ENCODE measurements at places on chromosomes 1 and 21.

- DNase-seq, result peak; percentile 49
Measured at GRCh38 chr1:165717918-165718515, 19.7 kb upstream of the ALDH9A1 start.

DNA sequence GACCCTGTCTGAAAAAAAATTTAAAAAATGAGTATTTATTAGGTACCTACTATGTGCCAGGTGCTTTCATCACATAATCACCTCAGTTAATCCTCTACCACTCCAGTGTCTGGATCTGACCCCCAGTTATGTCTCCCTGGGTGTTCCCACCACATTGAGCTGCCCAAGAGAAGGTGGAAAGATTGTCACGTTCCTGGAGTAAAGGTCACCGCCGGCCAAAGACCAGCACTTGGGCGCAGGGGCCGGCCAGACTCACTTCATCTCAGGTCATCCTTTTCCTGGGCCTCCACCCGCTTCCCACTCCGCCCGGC is 714 bp downstream of the PYCR2 start:
- no peak for DNase-seq

- DNase-seq, result no peak
Measured at GRCh38 chr1:41599912-41600311, 115.4 kb upstream of the EDN2 start.

GRCh38 chr1:41728403-41729202 is 190.1 kb downstream of the HIVEP3 start:
- no peak for DNase-seq

DNA sequence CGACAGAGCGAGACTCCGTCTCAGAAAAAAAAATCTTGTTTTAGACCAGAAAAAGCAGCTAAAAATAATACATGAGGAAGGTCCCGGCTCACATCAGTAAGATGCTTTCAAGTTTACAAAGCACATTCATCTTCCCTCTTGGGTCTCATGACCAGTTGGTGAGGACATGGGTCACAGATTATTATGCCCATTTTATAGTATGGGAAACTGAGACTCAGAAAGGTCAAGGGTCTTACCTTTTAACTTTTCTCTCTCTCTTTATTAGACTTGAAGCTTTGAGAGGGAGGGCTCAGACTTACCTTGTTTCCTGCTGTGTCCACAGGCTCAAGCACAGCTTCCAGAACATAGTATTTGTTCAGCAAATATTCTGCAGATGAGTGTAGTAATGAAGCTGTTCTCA is 13.2 kb upstream of the RCC2 start:
- no peak for DNase-seq

DNA sequence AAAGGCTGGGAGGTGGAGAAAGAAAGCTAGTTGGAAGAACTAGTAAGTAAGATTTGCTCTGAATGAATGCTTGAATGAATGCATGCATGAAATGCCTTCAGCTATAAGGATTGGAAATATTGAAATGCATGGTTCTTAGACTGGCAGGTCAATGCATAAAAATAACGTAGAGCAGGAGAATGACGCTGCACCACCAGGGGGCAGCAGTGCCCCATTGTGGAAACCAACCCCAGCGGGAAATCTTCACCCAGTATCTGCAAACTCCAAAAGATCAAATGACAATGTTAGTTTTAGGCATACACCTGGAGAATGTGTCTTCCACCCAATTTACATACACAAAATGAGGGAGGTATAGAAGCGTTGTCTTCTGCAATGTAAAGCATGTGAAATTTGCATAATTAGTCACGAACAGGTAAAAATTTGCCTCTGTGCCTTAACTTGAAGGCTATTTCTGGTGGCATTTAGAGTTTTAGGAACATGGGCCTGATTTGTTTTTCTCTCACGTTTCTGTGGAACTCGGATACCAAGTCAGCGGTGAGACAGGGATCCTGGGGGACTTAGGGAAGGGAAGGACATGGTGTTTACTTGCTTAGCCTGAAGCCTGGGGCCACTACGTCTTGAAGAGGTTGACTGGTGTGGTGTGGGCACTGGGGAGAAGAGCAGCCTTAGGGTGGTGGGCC is 78.6 kb downstream of the HHAT start:
- DNase-seq, result peak; percentile 87

GRCh38 chr1:171472183-171472647 is 13.1 kb upstream of the PRRC2C start:
- no peak for DNase-seq

- no peak for DNase-seq
Measured at GRCh38 chr1:231118704-231119453, 43.0 kb upstream of the TRIM67 start.

GRCh38 chr1:101276818-101277217 is 40.0 kb downstream of the S1PR1 start:
- DNase-seq, result no peak

DNA sequence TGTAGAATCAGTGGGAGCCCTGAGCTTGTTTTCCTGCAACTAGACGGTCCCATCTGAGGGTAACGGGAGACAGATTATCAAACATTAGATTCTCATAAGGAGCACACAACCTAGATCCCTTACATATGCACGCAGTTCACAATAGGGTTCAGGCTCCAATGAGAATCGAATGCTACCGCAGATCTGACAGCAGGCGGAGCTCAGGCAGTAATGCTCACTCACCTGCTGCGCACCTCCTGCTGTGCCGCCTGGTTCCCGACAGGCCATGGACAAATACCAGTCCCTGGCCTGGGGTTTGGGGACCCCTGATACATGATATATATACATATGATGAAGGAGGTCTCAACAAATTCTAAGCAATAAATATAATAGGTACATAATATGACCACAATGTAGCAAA is 19.7 kb upstream of the SMIM12 start:
- DNase-seq, result no peak

GRCh38 chr1:95122151-95122697 is 5.1 kb downstream of the TLCD4 start:
- no peak for DNase-seq

DNA sequence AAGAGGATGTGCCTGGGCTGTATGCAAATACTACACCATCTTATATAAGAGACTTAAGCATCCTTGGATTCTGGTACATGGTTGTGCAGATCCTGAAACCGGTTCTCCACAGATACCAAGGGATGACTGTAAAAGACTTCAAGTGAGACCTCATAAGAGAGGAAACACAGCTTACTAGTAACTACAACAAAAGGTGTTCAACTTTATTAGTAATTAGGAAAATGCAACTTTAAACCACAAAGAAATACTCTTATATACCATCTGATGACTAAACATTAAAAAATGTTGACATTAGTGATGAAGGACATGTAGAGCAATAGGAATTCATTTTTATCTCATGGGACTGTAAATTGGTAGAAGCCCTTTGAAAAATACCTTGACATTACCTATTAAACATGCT is 102.7 kb downstream of the RASAL2 start:
- DNase-seq, result no peak

DNA sequence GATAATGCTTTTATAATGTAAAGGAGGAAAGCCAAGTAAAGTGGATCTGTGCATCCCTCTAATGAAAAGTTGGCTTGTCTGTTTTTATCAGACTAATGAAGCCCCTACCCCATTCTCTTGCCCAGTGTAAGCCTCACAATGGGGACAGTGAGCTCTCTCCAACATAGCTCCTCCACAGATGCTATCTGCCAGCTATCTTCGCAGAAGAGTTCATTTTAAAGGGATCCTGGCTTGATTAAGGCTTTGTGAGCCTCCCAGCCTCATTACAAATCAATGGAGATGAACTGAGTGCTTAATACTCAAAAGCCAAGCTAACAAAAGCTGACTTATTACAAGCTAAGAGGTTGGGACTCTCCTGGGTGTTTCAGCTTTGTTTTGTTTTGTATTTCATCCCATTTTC is 514.7 kb downstream of the NUF2 start:
- DNase-seq, result no peak

GRCh38 chr1:67759066-67759465 is 74.1 kb downstream of the GADD45A start:
- no peak for DNase-seq

GRCh38 chr1:190475421-190476141 is 2.1 kb downstream of the BRINP3 start:
- no peak for DNase-seq

- DNase-seq, result no peak
Measured at GRCh38 chr1:86356247-86356646, 39.9 kb downstream of the ODF2L start.

- no peak for DNase-seq
Measured at GRCh38 chr1:167631386-167631935, 1.4 kb downstream of the RCSD1 start.

DNA sequence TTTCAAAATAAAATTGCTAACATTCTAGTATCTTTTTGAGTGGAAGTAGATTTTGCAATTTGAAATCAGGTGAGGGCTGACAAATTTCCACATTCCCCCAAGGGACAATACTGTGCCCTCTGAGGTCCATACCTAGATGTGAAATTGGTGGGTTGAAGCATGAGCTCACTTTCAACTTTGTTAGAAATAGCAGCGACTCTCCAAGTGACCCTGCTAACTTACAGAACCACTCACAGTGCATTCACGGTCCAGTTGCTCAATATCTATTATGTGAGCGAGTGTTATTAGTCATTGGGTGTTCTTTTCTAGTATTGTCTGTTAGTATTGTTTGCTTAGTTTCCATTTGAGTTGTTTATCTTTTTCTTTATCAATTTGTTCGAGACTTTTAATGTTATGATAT is 53.6 kb upstream of the ASB17 start:
- DNase-seq, result no peak

- no peak for DNase-seq
Measured at GRCh38 chr1:44894591-44894990, 51.5 kb upstream of the PTCH2 start.

- no peak for DNase-seq
Measured at GRCh38 chr1:226444901-226445300, 37.0 kb upstream of the PARP1 start.

- no peak for DNase-seq
Measured at GRCh38 chr1:112646225-112646624, 26.6 kb downstream of the CAPZA1 start.

DNA sequence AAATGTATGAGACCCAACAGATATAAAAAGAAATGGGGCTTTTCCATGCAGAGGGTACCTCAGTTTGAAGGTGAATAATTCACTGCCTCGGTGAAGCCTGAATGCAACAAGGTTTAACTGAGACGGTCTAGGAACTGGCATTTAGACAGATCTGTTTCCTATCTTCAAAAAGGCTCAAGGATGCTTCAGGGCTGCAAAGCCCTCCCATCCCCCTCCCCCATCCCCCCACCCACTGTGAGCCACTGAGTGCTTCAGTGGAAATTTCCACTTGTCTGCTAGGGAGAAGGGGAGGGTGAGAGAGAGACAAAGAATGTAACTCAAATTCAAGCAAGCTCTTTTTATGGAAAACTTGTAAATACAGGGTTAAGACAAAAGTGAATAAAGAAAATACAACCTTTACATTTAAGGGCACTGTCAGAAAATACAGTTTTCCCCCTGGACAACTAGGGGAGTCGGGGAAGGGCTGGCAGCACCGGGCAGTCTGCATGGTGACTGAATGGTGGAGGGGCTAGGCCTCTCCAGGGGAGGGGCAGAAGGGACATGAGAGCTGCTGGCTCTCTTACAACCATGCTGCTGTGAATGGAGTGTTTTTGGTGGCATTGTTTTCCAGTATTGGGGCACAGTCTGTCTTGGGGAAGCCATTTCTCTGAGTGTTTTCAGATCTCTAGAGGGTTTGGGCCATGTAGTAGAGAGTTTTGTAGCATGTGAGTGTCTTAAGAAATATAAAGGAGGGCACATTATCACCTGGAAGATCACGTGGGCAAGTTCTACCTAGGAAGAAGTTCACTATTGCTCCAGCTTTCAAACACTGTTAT is 56.7 kb downstream of the MRPS6 start:
- peak; percentile 50 for DNase-seq

GRCh38 chr1:234724516-234725176 is 114.7 kb upstream of the IRF2BP2 start:
- peak; percentile 91 for DNase-seq

DNA sequence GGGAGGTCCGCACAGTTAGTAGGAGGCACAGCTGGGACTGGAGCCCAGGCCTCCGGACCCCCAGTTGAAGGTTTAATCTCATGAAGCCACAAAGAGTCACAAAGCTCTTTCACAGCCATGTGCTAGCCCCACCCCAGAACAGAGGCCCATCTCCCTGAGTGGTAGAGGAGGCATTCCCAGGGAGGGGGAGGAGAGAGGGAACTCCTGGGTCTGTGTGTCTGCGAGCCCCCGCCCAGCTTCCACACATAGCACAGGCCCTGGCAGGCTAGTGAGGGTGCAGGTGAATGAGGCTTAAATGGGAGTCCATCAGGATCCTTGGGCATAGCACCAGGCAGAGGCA is 197.8 kb downstream of the MATN1 start:
- no peak for DNase-seq

DNA sequence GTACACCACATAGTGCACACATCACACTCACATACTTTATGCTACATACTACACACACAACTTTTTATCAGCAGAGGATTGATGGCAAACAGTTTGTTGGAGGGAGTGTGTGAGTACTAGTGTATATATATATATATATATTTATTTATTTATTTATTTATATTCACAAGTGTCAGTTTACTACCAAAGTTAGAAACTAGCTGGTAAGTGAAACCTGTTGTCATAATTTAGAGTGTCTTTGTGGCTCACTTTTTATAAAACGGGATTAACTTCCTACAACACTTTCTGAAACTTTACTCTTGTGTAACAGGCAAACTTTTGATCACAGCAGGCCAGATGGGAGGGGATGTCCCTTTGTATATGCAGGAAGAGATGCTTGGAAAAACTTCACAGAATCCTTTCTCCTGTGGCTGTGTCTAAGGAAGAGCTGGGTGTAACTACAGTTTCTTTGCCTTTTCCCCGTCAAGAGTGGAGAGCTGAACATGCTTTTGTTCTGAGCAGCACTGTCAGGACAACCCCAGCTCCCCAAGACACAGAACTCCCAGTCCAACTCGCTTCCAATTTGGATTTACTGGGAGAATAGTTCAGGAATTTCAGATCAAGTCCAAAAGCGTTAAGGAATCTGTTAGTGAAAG is 1.9 kb upstream of the SAMD13 start:
- peak; percentile 42 for DNase-seq

DNA sequence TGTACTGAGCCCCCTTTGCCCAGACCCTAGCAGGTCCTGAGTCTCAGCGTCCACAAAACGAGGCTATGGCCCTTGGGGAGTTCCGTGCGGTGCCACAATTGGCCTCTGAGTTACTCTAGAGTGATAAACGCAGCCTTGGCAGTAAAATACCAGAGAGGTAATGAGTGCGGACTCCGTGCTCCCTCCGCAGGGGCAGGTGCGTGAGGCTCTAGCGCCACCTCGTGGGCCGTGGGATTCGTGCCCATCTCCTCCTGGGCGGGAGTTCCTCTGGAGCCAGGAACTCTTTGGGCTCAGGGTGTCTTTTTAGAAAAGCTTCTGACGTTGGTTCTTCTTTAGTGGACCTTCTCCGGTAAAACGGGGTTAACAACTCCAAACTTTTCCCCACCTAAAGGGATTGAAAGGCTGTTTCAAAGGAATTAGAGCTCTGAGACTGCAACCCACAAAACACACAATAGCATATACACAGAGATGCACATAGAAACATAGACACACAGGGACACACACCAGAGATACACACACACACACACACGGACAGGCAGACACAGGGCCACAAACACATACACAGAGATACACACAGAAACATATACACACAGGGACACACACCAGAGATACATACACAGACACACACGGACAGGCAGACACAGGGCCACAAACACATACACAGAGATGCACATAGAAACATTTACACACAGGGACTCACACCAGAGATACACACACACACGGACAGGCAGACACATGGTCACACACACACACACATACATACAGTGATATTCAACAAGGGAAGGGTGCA is 99.4 kb downstream of the KCNJ15 start:
- peak; percentile 90 for DNase-seq

GRCh38 chr1:12602659-12603024 is 15.4 kb downstream of the DHRS3 start:
- no peak for DNase-seq

All from right forelimb (tissue), 1 donor.